A549 treated with RU486 at 1 μM for 4 hours (cell line): ENCODE measurements at places on chromosomes 13 and 19. TPM values are rescaled to one million over a fixed set of nuclear protein-coding genes. Genes with fewer than 3 reads are reported as not detected.

Gene MISP3
- total RNA-seq: 2.2 to 4.8 TPM (median 4.3 TPM) in 5 replicates

Gene ZNF878
- not detected in 5 replicates for total RNA-seq

Gene OR7C1
- total RNA-seq: not detected in 5 replicates

Gene PRR20E
- total RNA-seq: not detected in 5 replicates

Gene B3GNT3
- total RNA-seq: 4.0 to 5.3 TPM (median 4.9 TPM) in 5 replicates

Gene LGI4
- 0.06 to 0.21 TPM (median 0.16 TPM) in 5 replicates for total RNA-seq

Gene KIRREL2
- total RNA-seq: 0.53 to 0.73 TPM (median 0.57 TPM) in 5 replicates

Gene PSG2
- not detected in 5 replicates for total RNA-seq

Gene GPR12
- total RNA-seq: not detected in 5 replicates
